Sigmoid colon (tissue), 7 donors: ENCODE measurements at places on chromosomes 7 and 10. TPM values are rescaled to one million over a fixed set of nuclear protein-coding genes. Genes with fewer than 3 reads are reported as not detected.

DNA sequence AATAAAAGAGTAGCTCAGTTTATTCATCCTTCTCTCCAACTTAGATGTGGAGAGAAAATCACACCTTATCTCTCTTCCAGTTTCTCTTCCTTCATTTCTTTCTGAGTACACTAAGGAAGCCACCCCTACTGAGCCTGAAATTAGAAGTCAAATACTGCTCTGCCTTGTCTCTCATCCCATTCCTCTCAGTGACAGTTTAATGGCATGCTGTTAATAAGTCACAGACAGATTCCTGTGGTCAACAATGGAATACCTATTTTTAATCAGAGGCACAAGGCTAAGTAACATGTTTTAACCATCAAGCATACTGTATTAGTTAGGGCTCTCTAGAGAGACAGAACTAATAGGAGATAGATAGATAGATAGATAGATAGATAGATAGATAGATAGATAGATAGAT is 253.2 kb downstream of the HTR7 start:
- DNase-seq, result no peak

DNA sequence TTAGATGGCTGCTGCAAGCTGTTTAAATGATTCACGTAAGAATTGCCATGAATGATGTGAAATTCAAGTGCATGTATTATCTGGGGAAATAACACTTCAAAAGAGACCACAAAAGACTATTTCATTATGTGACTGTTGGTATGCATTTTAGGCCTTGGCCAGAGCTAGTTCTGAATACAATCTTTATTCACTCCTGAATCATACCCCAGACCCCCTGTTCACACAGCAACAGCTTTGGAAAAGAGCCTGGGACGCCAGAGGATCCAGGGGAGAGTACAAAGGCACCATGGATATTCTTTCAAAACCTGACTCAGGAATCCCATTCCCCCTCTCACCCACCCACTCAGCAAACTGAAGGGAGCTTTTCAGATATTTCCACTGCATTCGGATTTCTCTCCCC is 377.1 kb upstream of the DPP6 start:
- no peak for DNase-seq

DNA sequence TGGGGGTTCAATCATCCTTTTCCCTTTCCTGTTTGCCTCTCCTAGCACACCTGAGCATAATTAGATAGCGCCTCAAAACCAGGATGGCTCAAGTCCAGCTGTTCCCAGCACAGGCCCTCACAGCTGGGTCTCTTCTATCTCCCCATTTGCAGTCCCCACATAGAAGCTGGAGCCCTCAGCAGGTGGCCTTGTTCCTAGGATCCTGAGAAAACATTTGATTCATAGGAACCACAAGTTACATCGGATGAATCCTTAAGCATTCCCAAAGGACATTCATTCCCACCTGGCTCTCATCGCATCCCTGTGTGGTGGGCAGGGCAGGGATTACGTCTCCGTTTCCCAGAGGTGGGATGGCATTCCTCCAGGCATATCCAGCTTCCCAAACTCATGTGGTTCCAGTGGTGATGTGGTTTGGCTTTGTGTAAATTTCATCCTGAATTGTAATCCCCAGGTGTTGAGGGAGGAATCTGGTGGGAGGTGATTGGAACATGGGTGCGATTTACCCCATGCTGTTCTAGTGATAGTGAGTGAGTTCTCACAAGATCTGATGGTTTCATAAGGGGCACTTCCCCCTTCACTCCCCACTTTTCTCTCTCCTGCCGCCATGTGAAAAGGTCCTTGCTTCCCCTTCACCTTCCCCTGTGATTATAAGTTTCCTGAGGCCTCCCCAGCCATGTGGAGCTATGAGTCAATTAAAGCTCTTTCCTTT is 49.8 kb upstream of the LEP start:
- DNase-seq, result peak; percentile 11

GRCh38 chr7:159015454-159016410 is 128.9 kb downstream of the VIPR2 start:
- DNase-seq, result peak; percentile 95

The C10orf67 gene
- total RNA-seq, result not detected

The FOXP2 gene
- total RNA-seq, result 107 TPM

The RTKN2 gene
- not detected for total RNA-seq

The HOXA7 gene
- 6.7 TPM for total RNA-seq
